Pancreas (tissue), 10 donors: ENCODE measurements at places on chromosomes 5 and 9.

DNA sequence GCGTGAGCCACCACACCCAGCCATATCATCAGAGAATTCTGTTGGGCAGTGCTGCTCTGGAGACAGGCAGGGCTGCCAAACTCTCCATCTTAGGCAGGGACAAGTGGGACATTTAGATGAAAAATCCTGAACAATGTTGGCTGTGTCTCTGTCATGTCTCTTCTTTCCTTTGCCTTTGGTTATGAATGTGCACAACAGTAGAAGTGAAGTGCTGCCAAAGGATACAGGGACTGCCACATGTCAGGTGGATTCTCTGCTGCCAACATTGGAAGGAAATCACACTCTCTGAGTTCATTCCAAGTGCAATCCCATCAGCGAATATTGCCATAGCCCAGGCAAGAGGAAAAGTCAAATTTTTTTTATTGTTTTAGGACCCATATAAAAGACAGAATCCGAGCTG lies 348.8 kb downstream of the TRPM3 start:
- no peak for DNase-seq

GRCh38 chr9:114896344-114896743 lies 34.0 kb downstream of the TNFSF8 start:
- DNase-seq, result no peak

- DNase-seq, result peak; percentile 44
Observed at GRCh38 chr5:9498541-9499497, 47.1 kb downstream of the SEMA5A start.

DNA sequence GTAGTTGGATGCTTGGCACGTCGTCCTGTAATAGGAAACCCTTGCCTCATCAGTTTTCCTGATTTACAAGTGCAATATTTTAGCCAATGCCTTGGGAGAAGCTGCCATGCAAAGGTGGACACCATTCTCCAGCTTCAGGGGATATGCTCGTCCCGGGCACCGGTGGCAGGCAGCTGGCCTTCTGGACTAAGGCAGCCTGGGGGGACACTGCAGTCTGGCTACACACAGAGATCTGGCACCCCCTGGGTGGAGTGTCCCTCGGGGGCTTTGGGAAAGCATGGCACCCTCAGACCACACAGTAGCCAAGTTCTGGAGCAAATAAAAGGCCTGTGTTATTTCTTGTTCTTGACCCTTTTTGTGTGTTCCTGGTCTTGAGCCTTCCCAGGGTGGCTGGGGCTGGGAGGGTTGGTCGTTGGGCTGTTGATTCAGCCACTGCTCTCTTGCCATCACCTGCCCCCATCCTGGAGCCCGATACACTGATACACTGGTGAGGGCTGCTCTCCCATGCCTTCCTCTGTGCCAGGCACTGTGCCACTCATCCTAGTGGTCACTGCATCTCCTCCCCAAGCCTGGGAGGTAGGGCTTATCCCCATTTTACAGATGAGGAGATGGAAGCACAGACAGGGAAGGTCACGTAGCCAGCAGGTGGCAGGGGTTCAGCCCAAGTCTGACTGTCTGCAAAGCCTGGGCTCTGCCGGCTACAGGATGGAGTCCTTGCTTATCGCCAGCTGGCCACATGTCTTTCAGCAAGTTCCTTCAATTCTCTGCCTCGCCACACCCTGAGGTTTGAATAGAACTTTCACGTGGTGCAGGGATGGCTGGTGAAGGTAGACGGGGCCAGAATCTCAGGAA lies 134.1 kb downstream of the RGS3 start:
- DNase-seq, result no peak

DNA sequence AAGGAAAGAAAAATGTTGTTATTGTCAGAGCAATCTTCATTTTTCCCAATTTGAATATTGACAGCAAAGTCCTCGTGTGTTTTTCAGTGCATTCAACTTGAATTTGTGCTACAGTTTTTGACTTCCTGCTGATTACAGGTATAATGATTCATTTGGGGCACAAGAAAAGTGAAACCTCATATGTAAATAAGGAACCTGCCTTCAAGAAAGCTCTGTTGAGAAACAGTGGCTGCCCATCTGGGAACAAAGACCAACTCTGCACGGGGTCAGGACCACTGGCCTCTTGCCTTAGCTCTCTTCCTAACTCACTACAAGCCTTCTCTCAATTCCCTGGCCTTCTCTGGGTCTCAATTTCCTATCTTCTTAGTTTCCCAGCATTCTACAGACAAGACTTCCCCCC lies 21.0 kb downstream of the TIMD4 start:
- DNase-seq, result no peak

DNA sequence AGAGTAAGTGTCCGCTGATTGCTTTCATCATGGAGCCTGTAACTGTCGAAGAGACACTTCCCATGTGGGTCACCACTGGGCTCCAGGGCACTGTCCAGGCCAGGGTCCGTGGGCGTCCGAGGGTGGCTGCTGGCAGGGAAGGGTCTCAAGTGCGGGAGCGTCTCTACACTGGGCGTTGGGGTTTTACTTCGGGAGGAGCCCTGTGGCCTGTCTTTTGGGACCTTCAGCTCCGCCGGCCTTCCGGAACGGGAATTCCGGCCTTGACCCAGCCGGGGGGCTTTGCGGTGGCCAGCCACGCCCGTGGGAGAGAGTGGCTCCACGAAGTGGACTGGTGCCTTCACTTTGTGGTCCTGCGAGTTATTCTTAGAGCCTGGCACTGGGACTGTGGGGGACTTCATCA lies 86.2 kb downstream of the CAMSAP1 start:
- DNase-seq, result no peak

GRCh38 chr5:132090107-132090506 lies 16.5 kb downstream of the CSF2 start:
- no peak for DNase-seq

GRCh38 chr9:13567833-13568232 lies 288.3 kb upstream of the MPDZ start:
- no peak for DNase-seq

GRCh38 chr9:91006046-91006445 lies 204.4 kb downstream of the SYK start:
- DNase-seq, result no peak

- no peak for DNase-seq
Observed at GRCh38 chr9:36217256-36217968, 26.7 kb downstream of the CLTA start.
